ENCODE measurements at places on chromosomes 13 and 19. TPM values are rescaled to one million over a fixed set of nuclear protein-coding genes. Genes with fewer than 3 reads are reported as not detected.

GRCh38 chr13:35791184-35791851 is 314.8 kb upstream of the MAB21L1 start:
- no peak overlapping the region for H3K4me3 ChIP-seq
- no peaks in the 10 kb centered on the region for H3K36me3 ChIP-seq
- no peak overlapping the region for H3K27ac ChIP-seq
- no peaks in the 10 kb centered on the region for H3K4me1 ChIP-seq

The ARL11 gene
- total RNA-seq, result 1.5 TPM

The ZSCAN18 gene
- total RNA-seq, result 29.9 TPM

- no peak overlapping the region for H3K4me3 ChIP-seq
- H3K27me3 ChIP-seq, result no peaks in the 10 kb centered on the region
- no peak for DNase-seq
These were observed 782.0 kb downstream of the SLITRK1 start for GRCh38 chr13:83100237-83100636.

DNA sequence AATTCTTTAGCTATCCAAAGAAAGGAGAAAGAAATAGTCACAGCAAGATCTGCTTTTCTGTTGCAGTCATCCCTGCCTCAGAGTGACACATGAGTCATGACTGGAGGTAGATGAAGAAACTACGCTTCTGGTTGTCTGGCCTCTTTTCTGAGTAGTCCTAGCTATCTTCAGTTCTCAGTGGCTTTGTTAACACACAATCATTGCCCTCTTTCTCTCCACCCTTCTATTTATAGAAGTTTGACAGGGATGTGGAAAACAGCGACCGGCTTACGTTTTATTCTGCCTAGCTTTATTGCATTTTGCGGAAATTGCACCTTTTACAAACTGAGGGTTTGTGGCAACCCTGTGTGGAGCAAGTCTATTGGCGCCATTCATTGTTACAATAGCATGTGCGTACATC is 26.7 kb downstream of the SPATA13 start:
- H3K4me1 ChIP-seq, result peaks cover 5% of the 10 kb centered on the region
- DNase-seq, result peak; percentile 47
- H3K4me3 ChIP-seq, result no peak overlapping the region
- H3K27ac ChIP-seq, result no peak overlapping the region
- no peaks in the 10 kb centered on the region for H3K36me3 ChIP-seq

The IGFL2 gene
- total RNA-seq, result not detected

The SIAH3 gene
- total RNA-seq, result not detected

The GFY gene
- total RNA-seq, result not detected

GRCh38 chr13:45875951-45876350 is 24.4 kb upstream of the SIAH3 start:
- no peaks in the 10 kb centered on the region for H3K27me3 ChIP-seq
- H3K4me3 ChIP-seq, result no peak overlapping the region
- no peaks in the 10 kb centered on the region for H3K36me3 ChIP-seq
- no peaks in the 10 kb centered on the region for H3K4me1 ChIP-seq
- no peak overlapping the region for H3K27ac ChIP-seq

DNA sequence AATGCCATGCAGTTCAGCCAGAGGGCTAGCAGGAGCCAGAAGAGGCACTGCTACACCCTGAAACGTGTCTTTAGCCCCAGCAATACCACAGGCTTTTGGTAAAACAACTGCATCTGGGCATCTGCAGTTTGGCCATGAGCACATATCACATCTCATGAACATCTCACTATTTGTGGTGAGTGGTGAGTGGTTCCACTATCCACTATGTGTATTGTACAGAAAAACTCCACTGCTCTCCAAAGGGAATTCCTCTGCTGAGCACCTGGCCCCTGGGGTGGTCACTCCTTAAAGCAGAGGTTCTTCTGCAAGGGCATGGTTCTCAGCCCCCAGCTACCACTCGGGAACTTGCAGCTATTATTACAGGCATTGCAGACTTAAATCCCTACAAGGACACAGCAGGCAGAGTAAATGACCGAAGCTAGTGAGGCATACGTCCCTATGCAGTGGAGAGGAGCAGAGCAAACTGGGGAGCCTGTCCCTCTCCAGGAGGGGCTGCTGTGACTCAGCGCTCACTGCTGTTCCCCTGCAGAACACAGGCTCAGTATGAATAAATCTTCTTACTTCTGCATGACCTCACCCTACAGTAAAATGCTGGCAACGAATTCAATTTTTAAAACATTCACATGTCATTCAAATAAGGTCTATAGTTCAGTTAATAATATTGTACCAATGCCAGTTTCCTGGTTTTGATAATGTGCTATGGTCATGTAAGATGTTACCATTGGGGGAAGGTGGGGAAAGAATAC is 332.4 kb upstream of the ZNF507 start:
- no peaks in the 10 kb centered on the region for H3K4me1 ChIP-seq
- H3K27me3 ChIP-seq, result no peaks in the 10 kb centered on the region
- no peak overlapping the region for H3K27ac ChIP-seq
- H3K36me3 ChIP-seq, result no peaks in the 10 kb centered on the region
- H3K4me3 ChIP-seq, result no peak overlapping the region

GRCh38 chr19:49560358-49560900 is 19.9 kb downstream of the NOSIP start:
- peak overlapping the region; percentile 4 for H3K4me3 ChIP-seq
- peaks cover 87% of the 10 kb centered on the region for H3K4me1 ChIP-seq
- H3K27me3 ChIP-seq, result no peaks in the 10 kb centered on the region
- H3K36me3 ChIP-seq, result peaks cover 40% of the 10 kb centered on the region

The NCR1 gene
- total RNA-seq, result 342 TPM

GRCh38 chr13:30112602-30113435 is 194.5 kb downstream of the KATNAL1 start:
- DNase-seq, result peak; percentile 91
- H3K4me3 ChIP-seq, result no peak overlapping the region
- no peaks in the 10 kb centered on the region for H3K27me3 ChIP-seq

- H3K36me3 ChIP-seq, result no peaks in the 10 kb centered on the region
- no peaks in the 10 kb centered on the region for H3K4me1 ChIP-seq
- DNase-seq, result no peak
- no peak overlapping the region for H3K27ac ChIP-seq
- no peaks in the 10 kb centered on the region for H3K27me3 ChIP-seq
These were observed 309.8 kb downstream of the COG6 start for GRCh38 chr13:39965309-39965708.

DNA sequence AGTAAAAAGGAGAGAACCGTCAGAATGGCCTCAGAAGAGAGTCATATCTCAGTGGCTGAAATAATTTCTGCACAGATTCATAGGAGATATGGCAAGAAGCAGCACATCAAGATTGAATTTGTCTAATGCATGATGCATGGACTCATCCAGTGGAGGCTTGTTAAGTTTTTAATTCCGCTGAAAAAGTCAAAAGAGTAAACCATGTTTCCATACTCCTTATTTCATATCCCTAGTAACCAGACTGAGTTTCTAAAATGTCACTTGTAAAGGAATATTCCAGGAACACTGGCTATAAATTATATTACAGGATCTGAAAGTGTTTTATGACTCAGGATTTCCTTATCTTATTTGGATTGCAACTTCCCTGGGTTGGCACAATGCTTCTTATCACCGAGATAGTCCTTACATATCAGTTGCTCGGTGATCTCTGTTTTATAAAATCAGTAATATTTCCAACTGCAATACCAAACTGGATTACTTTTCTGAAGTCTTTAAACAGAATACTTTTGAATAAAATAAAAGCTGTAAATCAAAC is 180.2 kb upstream of the TSC22D1 start:
- H3K27me3 ChIP-seq, result no peaks in the 10 kb centered on the region
- no peaks in the 10 kb centered on the region for H3K36me3 ChIP-seq
- H3K27ac ChIP-seq, result no peak overlapping the region
- H3K4me1 ChIP-seq, result no peaks in the 10 kb centered on the region

The LSM4 gene
- total RNA-seq, result 42.4 TPM

- no peak overlapping the region for H3K27ac ChIP-seq
- no peaks in the 10 kb centered on the region for H3K36me3 ChIP-seq
- peaks cover 8% of the 10 kb centered on the region for H3K27me3 ChIP-seq
- no peak overlapping the region for H3K4me3 ChIP-seq
- DNase-seq, result no peak
These were observed 3.4 kb downstream of the EBI3 start for GRCh38 chr19:4232614-4233281.

All from natural killer cell (primary cell).